Central memory CD8-positive, alpha-beta T cell (primary cell): ENCODE measurements at places on chromosomes 13 and 19.

DNA sequence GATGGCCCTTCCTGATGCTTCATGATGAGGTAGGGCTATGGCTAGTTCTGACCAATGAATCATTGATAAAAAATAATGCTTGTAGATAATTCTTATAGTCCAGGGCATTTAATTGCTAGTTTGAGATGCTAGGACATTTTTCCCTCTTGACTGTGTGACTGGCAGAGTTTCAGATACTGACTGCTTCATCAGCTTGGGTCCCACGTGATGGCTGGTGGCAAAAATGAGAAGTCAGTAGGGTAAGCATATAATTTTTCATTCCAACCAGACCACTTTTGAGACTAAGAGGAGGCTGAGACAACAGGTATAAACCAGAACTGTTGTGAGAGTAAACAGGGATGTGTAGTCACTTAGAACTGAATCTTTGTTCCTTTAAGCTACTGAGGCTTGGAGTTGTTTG is 183.3 kb downstream of the HS6ST3 start:
- DNase-seq = no peak

DNA sequence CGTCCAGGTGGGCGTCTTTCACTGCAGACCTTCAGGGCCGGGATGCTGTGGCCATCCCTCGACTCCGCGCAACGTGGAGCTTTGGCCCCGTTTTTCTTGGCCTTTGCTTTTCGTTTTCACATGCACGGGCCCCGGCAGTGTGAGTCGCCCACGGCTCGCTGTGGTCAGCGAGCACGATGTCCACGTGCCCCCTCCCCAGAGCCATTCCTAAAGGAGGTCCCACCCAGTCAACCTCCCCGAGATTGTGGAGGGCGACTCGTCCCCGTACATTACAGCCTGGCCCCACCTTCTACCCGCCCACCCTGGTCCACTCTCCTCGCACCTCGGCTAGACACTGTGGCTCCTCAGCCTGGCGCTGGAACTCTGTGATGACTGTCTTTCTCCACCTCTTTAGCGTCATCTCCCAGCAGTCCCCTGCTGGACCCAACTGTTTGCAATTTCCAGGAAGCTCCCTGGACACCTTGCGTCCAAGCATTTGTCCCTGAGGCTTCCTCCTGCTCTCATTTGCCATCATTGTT is 405 bp downstream of the ZNF446 start:
- no peak for DNase-seq

GRCh38 chr13:41408121-41408520 is 49.2 kb upstream of the RGCC start:
- DNase-seq = no peak

DNA sequence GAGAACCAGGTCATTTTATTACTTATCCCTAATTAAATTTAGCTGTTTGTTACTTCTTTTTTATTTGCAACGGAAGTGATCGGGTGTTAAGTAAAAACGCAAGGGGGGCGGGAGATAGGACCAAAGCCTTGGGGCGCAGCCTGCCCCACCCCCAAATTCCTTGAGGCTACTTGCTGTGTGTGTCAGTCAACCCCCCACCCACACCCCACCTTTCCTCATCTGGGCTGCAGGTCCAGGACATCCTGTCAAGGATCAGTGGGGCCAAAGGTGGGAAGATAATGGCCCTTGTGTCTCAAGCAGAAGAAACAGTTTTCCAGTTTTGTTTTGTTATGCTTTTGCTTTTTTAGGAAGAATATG is 1.2 kb upstream of the FOXO1 start:
- DNase-seq = no peak

DNA sequence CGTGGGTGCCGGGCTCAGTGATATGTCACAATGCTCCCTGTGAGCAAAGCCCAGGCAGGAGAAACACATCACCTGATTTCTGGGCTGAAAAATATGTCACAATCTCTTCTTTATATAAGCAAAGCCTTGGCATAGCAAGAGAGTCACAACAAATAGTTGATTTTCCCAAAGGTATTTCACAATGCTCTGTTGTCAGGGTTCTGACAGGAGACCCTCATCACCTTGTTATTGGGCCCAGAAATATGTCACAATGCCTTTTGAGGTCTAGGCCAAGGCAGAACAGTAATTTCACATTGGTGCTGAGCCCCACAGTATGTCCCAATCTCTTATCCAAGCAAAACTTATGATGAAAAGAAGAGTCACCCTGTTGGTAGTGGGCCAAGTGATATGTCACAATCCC is 125.7 kb downstream of the ZNF675 start:
- DNase-seq = no peak

DNA sequence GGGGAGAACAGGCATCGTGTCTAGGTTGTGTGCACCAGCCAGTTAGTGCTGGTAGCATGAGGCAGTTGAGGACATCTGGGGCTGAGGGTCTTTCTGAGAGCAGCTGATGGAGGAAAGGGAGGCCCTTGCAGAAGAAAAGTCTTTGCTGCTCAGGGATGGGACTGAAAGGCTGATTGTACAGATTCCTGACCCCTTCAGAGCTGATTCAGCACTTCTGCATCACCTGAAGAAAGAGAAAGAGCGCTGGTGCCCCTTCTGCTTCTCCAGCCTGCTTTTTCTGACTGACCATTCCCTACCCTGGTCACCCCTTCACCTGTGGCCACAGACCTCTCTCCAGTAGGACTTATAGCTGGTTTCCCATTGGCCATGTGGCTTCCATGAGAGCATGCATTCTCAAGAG is 476.2 kb downstream of the TSHZ3 start:
- no peak for DNase-seq
